CD4-positive, CD25-positive, alpha-beta regulatory T cell (primary cell): ENCODE measurements at places on chromosomes 5 and 9.

DNA sequence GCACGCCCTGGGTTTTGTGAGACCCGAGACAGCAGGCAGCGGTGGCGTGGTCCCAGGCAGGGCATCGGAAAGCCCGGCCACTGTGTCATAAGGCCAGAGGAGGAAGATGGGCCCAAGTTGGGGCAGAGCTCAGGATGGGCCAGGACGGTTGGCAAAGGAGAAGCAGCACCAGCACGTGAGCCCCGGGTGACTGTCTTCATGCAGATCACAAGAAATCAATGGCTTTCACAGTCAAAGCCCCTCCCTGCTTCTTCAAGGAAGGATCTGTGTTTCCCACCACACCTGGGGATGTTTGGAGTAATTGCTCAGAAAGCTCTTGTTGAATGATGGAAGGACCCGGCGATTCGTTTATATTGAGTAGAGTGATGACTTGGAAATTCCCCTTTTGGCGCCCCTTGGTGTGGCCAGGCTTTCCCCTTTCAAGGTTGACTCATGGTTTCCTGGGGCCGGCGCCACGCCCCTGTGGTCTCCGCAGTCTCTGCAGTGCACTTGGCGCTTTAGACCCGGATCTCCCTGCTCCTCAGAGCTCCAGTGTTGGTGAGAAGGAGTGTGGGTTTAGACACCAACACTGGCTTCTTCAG lies 52.1 kb downstream of the IL31RA start:
- peak; percentile 72 for DNase-seq
- H3K36me3 ChIP-seq = no peaks in the 10 kb centered on the region
- peaks cover 2% of the 10 kb centered on the region for H3K27me3 ChIP-seq
- no peak overlapping the region for H3K27ac ChIP-seq

- no peak for DNase-seq
- no peaks in the 10 kb centered on the region for H3K4me1 ChIP-seq
- H3K4me3 ChIP-seq = no peak overlapping the region
- H3K36me3 ChIP-seq = no peaks in the 10 kb centered on the region
These were observed 244.7 kb downstream of the SPOCK1 start for GRCh38 chr5:137254119-137255090.

DNA sequence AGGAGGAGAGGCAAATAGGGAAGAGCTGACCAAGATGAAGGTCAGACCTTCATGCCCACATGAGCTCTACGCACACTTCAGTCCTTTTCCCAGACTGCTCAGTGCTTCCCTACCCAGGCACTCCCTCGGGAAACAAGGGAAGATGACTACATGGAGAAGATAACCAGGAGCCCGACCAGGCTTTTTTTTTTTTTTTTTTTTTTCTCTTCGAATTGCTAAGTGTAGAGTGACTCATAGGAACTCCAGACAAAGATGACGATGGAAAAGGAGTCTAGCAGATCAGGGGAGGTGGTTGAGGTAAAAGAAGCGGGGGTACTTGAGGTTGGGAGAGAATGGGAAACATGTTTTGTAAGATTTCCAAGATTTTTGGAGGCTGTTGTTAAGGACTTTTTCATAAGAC lies 526.1 kb downstream of the BNC2 start:
- no peaks in the 10 kb centered on the region for H3K36me3 ChIP-seq
- H3K4me1 ChIP-seq = no peaks in the 10 kb centered on the region
- H3K27me3 ChIP-seq = no peaks in the 10 kb centered on the region
- no peak overlapping the region for H3K27ac ChIP-seq
- DNase-seq = no peak

GRCh38 chr9:131762356-131762932 lies 22.6 kb upstream of the RAPGEF1 start:
- peaks cover 5% of the 10 kb centered on the region for H3K27me3 ChIP-seq
- no peak overlapping the region for H3K4me3 ChIP-seq
- no peak overlapping the region for H3K27ac ChIP-seq
- H3K4me1 ChIP-seq = peaks cover 7% of the 10 kb centered on the region
- H3K36me3 ChIP-seq = no peaks in the 10 kb centered on the region

DNA sequence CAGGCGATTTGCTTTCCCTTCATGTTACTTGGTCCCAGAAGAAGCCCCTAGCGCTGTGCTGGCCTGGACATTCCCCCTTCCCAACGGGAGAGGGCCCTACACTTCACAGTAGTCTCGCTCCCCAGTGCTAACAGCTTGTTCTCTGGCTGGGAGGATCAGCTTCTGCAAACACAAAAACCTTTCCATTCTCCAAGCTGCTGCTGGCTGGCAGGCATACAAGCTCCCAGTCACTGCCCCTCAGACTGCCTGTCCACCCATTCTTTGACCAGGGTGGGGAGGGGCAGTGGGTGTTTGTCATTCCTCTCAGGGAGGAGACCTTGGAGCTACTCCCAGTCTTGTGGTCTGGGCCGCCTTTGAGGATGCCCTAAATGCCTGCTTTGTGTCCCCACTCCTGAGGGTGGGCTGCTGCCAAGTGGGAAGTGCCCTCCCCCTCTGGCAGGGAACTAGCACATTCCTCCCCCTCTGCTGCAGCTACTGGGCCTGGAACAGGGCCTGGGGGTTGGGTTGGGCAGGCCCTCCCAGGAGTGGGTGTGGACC lies 20.8 kb downstream of the ENHO start:
- H3K4me3 ChIP-seq = no peak overlapping the region
- H3K4me1 ChIP-seq = no peaks in the 10 kb centered on the region
- no peak overlapping the region for H3K27ac ChIP-seq
- H3K36me3 ChIP-seq = no peaks in the 10 kb centered on the region

DNA sequence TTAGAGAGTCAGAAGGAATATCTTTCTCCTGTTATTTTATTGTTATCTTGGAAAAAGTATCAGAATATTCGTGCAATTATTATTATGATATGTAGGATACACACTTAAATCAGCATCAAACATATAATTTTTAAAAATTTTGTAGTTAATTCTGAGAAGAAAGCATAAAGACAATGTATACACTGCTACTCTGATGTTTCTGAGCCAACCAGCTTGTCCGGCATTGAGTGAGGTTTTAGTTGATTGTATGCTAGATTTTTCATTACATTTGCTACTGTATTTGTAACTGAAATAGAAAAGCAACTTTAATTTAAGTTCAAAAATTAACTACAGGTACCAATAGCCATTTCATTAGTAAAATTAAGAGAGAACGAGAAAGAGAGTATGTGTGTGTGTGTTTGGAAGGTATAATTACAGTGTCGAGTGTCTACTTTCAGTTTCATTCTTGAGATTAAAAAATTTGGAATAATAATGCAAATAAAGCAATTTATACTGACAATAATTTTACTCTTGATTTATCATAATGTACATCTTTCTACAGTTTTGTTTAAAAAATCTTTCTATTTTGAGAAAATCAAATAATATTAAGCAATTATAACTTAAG lies 160.4 kb upstream of the CDH12 start:
- H3K4me3 ChIP-seq = peak overlapping the region; percentile 16
- no peaks in the 10 kb centered on the region for H3K36me3 ChIP-seq
- DNase-seq = no peak
